A549 treated with Mapracorat at 1 μM for 4 hours (cell line): ENCODE measurements at places on chromosomes 3 and 15. TPM values are rescaled to one million over a fixed set of nuclear protein-coding genes. Genes with fewer than 3 reads are reported as not detected.

The MTFMT gene
- 22.3 to 28.2 TPM (median 26.6 TPM) in 5 replicates for total RNA-seq

The OGG1 gene
- 12.7 to 21.2 TPM (median 16.9 TPM) in 5 replicates for total RNA-seq

The GUCA1C gene
- not detected in 5 replicates for total RNA-seq

The GPR62 gene
- not detected in 5 replicates for total RNA-seq

The LYZL4 gene
- not detected in 5 replicates for total RNA-seq

The CAPN3 gene
- total RNA-seq: 0.21 to 0.40 TPM (median 0.27 TPM) in 5 replicates

The GOLGA6D gene
- 0.07 to 0.14 TPM in 2 of 5 replicates, not detected in the others for total RNA-seq

The SEMA3F gene
- total RNA-seq: 11.5 to 17.8 TPM (median 16.4 TPM) in 5 replicates

The SAMMSON gene
- not detected in 5 replicates for total RNA-seq

The RBP2 gene
- not detected in 5 replicates for total RNA-seq

The IMPG2 gene
- 0.01 to 0.02 TPM (median 0.02 TPM) in 3 of 5 replicates, not detected in the others for total RNA-seq

The PLCB2 gene
- 0.51 to 1.1 TPM (median 0.77 TPM) in 5 replicates for total RNA-seq

The RASL12 gene
- 0.10 to 0.16 TPM (median 0.12 TPM) in 5 replicates for total RNA-seq

The ADGRG7 gene
- not detected in 5 replicates for total RNA-seq

The CHST13 gene
- 0.40 to 1.3 TPM (median 0.85 TPM) in 5 replicates for total RNA-seq

The RPLP1 gene
- 3,436 to 4,073 TPM (median 3,731 TPM) in 5 replicates for total RNA-seq

The FOXB1 gene
- not detected in 5 replicates for total RNA-seq

The FOXL2NB gene
- total RNA-seq: 0.63 to 1.4 TPM (median 0.91 TPM) in 5 replicates

The FBXW12 gene
- not detected in 5 replicates for total RNA-seq

The REC114 gene
- not detected in 5 replicates for total RNA-seq

The PDCD7 gene
- total RNA-seq: 24.5 to 29.7 TPM (median 27.7 TPM) in 5 replicates

The FBLN2 gene
- total RNA-seq: 1.6 to 3.5 TPM (median 2.1 TPM) in 5 replicates

The CCR4 gene
- 0.04 to 0.13 TPM (median 0.06 TPM) in 3 of 5 replicates, not detected in the others for total RNA-seq

The GPR160 gene
- 1.6 to 2.0 TPM (median 1.9 TPM) in 5 replicates for total RNA-seq

The ARID3B gene
- 2.8 to 3.3 TPM (median 3.0 TPM) in 5 replicates for total RNA-seq

The DGKG gene
- total RNA-seq: 5.7 to 11.4 TPM (median 7.2 TPM) in 5 replicates

The MITF gene
- 4.7 to 8.7 TPM (median 6.1 TPM) in 5 replicates for total RNA-seq

The KBTBD13 gene
- total RNA-seq: not detected in 5 replicates

The TNFSF10 gene
- 0.08 to 0.15 TPM (median 0.14 TPM) in 3 of 5 replicates, not detected in the others for total RNA-seq

The CISH gene
- total RNA-seq: 0.32 to 0.79 TPM (median 0.57 TPM) in 5 replicates

The KY gene
- 0.07 to 0.14 TPM (median 0.08 TPM) in 4 of 5 replicates, not detected in the other for total RNA-seq

The STRIT1 gene
- not detected in 5 replicates for total RNA-seq

The ZMYND10 gene
- 1.1 to 1.3 TPM (median 1.2 TPM) in 5 replicates for total RNA-seq

The CPLX3 gene
- total RNA-seq: 0.08 to 0.09 TPM in 2 of 5 replicates, not detected in the others

The CRELD1 gene
- total RNA-seq: 10.5 to 14.9 TPM (median 13.2 TPM) in 5 replicates

The GOLGA8H gene
- total RNA-seq: 1.9 to 3.7 TPM (median 2.6 TPM) in 5 replicates

The AHSG gene
- 0.08 to 0.11 TPM in 2 of 5 replicates, not detected in the others for total RNA-seq
